A549 treated with dexamethasone at 1 μM for 4 hours (cell line): ENCODE measurements at places on chromosomes 1 and 21. TPM values are rescaled to one million over a fixed set of nuclear protein-coding genes. Genes with fewer than 3 reads are reported as not detected.

The CELA2A gene
- total RNA-seq = not detected in 5 replicates

The HES3 gene
- total RNA-seq = not detected in 5 replicates

The LCE1A gene
- total RNA-seq = not detected in 5 replicates

The HRNR gene
- not detected in 5 replicates for total RNA-seq

The BRDT gene
- not detected in 5 replicates for total RNA-seq

The SYCP1 gene
- not detected in 5 replicates for total RNA-seq
